Stimulated activated CD8-positive, alpha-beta memory T cell treated with anti-CD3 and anti-CD28 coated beads, Interleukin-4, amount 100 ng/mL, for 1 hour (primary cell): ENCODE measurements at places on chromosomes 13 and 19.

- no peak for DNase-seq
Measured at GRCh38 chr13:20049558-20050473, 91.3 kb downstream of the ZMYM2 start.

GRCh38 chr13:69287050-69287698, 820.5 kb upstream of the ATXN8OS start:
- no peak for DNase-seq

- DNase-seq: no peak
Measured at GRCh38 chr13:76798037-76798436, 88.2 kb downstream of the KCTD12 start.

DNA sequence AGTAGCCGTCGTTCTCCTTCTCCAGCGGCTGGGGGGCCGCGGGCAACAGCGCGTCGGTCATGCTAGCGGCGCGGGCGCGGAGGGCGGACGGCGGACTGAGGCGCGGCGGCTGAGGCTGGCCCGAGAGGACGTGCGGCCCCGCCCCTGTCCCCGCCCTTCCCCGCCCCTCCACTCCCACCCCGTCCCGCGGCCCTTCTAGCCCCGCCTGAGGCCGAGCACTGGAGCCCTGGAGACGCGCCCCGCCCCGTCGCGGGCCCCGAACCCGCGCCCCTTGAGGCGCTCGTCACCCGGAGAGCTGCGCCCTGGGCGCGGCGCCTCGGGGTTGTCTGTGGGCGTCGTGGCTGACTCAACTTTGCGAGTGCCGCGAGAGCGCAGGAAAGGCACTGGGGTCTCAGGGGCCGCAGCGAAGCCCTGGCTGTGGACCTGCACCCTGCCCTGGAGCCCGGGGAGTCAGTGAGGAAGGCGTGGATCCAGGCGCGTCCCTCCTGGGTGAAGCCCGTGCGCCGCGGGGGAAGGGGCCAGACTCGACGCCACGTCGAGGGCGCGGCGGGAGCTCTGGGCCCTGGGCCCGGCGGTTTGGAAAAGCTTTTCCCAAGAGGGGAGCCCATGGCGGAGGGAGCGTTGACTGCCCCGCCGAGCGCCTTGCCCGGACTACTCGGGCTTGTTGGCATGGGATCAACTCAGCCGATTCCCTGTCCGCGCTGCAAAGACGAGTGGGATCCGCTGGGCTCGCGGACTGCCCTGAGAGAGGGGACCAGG, at the start of gene RHPN2:
Gene RHPN2, minus strand, starts transcription at position 97 of the 759 bp plus-strand sequence. Its CDS starts 36 bp downstream, at position 61.
- DNase-seq: no peak

DNA sequence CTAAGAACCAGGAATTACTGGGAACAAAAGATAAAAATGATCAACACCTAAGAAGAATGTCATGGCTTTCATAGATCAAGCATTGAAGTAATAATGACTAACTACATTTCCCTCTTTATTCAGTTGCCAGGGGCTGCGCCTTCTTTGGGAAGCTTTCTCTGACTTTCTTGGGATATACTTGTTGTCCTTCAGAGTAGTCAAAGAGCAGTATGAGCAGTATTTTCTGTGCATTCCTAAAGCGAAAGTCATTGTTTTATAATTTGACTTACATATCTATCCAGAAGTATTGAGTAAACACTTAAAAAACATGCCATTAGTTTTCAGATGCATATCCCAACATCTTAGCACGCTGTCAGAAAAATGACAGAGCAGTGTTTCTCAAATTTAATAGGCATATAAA, 2412.4 kb downstream of the PCDH9 start:
- no peak for DNase-seq

DNA sequence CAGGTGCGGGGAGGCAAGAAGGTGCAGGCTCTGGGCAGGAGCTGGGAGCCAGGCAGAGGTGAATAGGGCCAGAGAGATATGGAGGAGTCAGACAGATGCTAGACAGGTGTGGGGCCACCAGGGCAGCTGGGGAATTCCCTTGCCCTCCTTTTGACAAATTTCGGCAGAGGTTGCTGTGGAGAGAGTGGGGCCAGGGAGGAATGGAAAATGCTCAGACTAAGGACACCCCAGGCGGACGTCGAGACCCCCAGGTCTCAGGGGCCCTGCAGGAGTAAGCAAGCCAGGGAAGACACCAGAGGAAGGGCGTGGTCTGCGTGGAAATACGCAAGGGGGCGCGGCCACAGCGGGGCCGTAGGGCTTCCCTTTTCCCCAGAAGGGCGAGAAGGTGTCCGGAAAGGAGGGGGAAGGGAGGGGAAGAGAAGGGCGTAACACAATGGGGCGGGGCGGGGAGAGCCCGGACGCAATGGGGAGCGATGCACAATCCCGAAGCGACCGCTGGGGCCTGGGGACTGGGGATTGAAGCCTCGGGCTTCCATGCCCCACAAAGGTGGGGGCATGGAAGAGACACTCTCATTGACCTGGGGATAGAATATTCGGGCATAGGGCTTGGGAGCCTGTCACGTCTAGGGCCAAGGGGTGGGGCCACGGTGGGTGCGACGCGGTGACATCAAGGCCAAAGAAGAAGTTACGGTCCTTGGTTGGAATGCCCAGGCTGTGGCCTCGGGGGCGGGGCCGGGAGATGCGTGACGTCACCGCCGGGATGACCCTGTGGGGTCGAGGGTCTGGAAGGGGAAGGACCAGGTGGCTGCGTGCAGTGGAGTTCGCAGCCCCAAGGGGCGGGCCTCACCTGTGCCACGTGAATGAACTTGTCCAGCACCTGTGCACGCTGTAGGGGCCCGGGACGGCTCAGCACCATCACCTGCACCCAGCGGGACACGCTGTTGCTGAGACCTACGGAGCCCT, 8.2 kb downstream of the RASGRP4 start:
- DNase-seq: peak; percentile 25

GRCh38 chr13:80235166-80235966, 105.6 kb downstream of the SPRY2 start:
- no peak for DNase-seq

GRCh38 chr19:48874303-48875135, 2.3 kb downstream of the PPP1R15A start:
- DNase-seq: no peak

DNA sequence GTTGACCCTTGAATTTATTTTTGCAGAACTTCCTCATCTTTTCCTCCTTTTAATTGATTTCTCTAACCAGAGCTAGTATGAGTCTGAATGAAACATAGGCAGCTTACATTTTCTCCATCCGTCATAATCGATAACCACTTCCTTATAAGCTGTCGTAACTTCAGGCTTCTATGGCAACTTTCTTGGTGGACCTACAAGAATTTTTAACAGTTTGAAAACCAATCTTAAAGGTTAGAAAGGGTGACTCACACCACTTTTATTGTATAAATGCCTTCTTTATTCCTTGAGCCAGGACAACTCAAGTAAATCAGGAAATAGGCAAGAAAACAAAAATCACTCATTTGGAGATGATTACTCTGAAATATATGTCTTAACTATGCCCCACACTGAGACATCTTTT, 105.7 kb upstream of the KL start:
- no peak for DNase-seq

DNA sequence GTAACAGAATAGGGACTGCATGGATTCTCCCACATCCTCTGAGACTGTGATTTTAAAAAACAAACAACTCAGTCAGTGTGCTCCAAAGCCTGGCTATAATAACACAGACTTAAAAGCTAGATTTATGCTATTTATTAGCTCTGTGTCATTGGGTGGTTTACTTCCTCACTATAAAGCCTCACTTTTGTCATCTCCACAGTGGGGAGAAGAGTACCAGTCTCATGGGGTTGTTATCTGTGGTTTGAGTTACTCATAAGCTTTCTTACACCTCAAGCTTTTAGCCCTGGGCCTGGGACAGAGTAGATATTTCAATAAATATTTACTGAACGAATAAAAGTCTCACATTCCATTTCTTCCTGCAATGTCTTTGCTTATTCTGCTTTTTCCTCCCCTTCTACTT, 5.3 kb downstream of the RNASEH2B start:
- no peak for DNase-seq

DNA sequence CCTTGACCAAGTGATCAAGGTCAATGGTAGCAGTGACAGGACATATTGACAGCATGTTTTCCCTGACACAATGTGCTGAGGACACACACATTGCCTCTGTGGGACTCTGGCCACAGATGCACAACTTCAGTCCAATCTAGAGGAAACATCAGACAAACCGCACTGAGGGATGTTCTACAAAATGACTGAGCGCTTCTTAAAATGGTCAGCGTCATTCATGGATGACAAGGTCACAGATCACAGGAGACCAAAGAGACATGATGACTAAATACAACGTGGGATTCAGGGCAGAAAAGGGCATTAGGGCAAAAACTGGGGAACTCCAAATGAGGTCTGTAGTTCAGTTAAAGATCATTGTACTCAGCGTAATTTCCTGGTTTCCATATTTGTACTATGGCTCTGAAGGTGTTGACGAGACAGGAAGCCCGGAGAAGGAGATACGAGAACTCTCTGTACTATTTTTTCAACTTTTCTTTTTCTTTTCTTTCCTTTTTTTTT, 20.6 kb downstream of the PBX4 start:
- DNase-seq: no peak
